ENCODE measurements at places on chromosomes 7 and 10. TPM values are rescaled to one million over a fixed set of nuclear protein-coding genes. Genes with fewer than 3 reads are reported as not detected.

DNA sequence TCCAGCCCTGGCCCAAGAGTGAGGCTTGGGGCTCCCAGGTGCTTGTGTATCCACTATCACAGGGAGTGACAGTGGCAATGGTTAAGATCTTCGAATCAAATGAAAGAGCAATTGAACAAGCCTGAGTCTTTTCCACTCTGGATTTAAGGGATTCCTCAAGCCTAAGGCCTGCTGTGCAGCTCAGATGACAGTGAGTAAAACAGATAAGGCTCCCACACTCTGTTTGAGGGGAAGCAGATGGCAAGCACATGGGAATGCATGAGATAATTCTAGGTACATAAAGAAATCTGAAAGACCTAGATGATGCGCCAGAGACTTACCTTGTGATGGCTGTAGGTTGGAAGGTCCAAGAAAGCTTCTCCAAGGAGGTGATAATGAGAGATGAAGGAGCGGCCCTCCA is 95.0 kb downstream of the LRRC18 start:
- DNase-seq, result peak; percentile 61

GRCh38 chr7:11524476-11525397 is 307.3 kb downstream of the THSD7A start:
- DNase-seq, result no peak

GRCh38 chr7:95794917-95795515 is 22.7 kb downstream of the DYNC1I1 start:
- no peak for DNase-seq

CCL26 gene
- total RNA-seq, result not detected

CTTNBP2 gene
- total RNA-seq, result 6.3 TPM

- DNase-seq, result no peak
Observed at GRCh38 chr7:45242261-45242660, 84.7 kb downstream of the RAMP3 start.

DNA sequence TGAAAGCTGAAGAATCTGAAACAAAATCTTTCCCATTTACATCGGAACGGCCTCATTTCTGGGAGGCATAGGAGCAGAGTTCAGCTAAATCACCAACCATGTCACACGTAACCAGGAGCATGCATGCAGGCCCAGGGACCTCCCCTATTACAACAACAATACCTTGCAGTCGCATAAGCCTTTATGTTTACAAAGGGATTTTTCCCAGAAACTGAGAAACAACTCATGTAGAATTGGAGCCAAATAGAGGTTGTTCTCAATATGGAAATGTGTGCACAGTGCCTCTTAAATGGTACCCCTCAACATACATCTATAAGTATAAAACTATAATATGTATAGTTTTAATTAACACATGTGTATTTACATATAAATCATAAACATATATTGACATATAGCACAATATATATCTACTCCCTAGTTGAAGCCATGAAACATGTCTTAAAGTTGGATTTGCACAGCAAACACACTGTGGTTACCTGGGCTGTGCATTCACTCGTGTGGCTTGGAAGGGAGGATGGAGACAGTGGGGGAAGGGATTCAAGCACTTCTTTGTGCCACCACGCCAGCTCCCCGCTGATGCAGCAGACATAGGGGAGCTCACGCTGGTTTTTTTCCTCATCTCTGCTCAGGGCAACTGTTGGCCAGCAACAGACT is 35.0 kb upstream of the DGKI start:
- no peak for DNase-seq

ENKUR gene
- 2.9 TPM for total RNA-seq

GRCh38 chr10:58217612-58218011 is 50.1 kb downstream of the IPMK start:
- no peak for DNase-seq

SLC26A3 gene
- total RNA-seq, result 6.3 TPM

NUDT5 gene
- total RNA-seq, result 51.3 TPM
